ENCODE measurements at places on chromosomes 2 and 18. TPM values are rescaled to one million over a fixed set of nuclear protein-coding genes. Genes with fewer than 3 reads are reported as not detected.

GRCh38 chr2:102436323-102436722, 13.4 kb downstream of the IL18RAP start:
- no peak for DNase-seq
- no peak overlapping the region for H3K27ac ChIP-seq
- no peaks in the 10 kb centered on the region for H3K36me3 ChIP-seq
- no peaks in the 10 kb centered on the region for H3K27me3 ChIP-seq
- H3K4me3 ChIP-seq = no peak overlapping the region

EMX1 gene
- not detected for total RNA-seq

GRCh38 chr2:36882532-36882931, 83.8 kb downstream of the STRN start:
- no peak overlapping the region for H3K4me3 ChIP-seq
- no peaks in the 10 kb centered on the region for H3K36me3 ChIP-seq
- DNase-seq = no peak
- H3K27me3 ChIP-seq = no peaks in the 10 kb centered on the region

- no peak for DNase-seq
- H3K4me1 ChIP-seq = no peaks in the 10 kb centered on the region
- no peaks in the 10 kb centered on the region for H3K36me3 ChIP-seq
These were observed 13.0 kb downstream of the ICA1L start for GRCh38 chr2:202858601-202859000.

RPL37A gene
- 2,628 TPM for total RNA-seq

RAB27B gene
- total RNA-seq = 2.3 TPM

DNA sequence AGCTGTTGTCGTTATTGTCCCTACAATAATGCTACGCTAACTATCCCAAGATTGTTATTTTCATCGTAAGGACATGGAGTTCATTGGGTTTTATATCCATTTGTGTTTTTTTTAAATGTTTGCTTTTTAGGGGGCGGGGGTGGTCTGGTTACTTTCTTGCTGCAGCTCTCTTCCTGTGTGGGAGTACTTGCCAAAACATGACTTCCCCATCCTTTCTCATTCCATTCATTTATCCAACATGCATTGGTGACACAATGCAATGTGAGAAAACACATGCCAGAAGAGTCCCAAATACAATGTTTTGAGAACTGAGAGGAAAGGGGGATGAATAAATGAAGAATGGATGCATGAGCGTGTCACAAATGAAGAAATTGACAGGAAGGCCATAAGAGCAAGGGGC, 55.9 kb downstream of the E2F6 start:
- no peaks in the 10 kb centered on the region for H3K4me1 ChIP-seq
- H3K4me3 ChIP-seq = no peak overlapping the region
- no peak overlapping the region for H3K27ac ChIP-seq
- no peaks in the 10 kb centered on the region for H3K27me3 ChIP-seq
- no peaks in the 10 kb centered on the region for H3K36me3 ChIP-seq

DNA sequence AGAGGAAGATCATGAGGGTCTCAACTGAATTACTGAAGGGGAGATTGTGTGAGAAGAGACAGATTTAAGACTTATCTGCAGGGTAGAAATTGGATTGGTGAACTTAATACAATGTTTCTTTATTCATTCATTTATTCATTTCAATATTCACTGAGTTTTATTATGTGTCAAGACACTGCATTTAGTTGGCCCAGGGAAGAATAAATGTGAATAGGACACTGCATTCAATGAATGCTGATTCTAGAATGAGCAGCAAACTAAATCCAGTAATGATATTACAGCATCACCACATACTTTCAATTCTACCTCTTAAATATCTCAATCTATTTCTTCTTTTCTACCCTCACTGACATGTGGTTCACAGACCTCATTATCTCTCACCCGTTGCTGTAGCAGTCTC, 149.0 kb upstream of the TACR1 start:
- no peaks in the 10 kb centered on the region for H3K36me3 ChIP-seq
- H3K27me3 ChIP-seq = no peaks in the 10 kb centered on the region
- H3K27ac ChIP-seq = no peak overlapping the region
- no peak overlapping the region for H3K4me3 ChIP-seq
- DNase-seq = no peak
- H3K4me1 ChIP-seq = no peaks in the 10 kb centered on the region

DNA sequence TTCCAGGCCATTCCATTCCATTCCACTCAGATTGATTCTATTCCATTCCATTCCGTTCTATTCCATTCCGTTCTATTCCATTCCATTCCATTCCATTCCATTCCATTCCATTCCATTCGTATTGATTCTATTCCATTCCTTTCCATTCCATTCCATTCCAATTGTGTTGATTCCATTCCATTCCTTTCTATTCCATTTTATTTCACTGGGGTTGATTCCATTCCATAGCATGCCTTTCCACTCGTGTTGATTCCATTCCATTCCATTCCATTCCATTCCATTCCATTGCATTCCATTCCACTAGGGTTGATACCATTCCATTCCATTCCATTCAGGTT, 1142.3 kb downstream of the RPIA start:
- H3K27me3 ChIP-seq = no peaks in the 10 kb centered on the region
- no peak overlapping the region for H3K4me3 ChIP-seq
- H3K4me1 ChIP-seq = no peaks in the 10 kb centered on the region
- no peak for DNase-seq

FSHR gene
- total RNA-seq = not detected

GRCh38 chr18:31549416-31549815, 42.3 kb upstream of the TTR start:
- H3K36me3 ChIP-seq = no peaks in the 10 kb centered on the region
- H3K27me3 ChIP-seq = no peaks in the 10 kb centered on the region
- no peaks in the 10 kb centered on the region for H3K4me1 ChIP-seq
- no peak overlapping the region for H3K4me3 ChIP-seq
- no peak for DNase-seq

DNA sequence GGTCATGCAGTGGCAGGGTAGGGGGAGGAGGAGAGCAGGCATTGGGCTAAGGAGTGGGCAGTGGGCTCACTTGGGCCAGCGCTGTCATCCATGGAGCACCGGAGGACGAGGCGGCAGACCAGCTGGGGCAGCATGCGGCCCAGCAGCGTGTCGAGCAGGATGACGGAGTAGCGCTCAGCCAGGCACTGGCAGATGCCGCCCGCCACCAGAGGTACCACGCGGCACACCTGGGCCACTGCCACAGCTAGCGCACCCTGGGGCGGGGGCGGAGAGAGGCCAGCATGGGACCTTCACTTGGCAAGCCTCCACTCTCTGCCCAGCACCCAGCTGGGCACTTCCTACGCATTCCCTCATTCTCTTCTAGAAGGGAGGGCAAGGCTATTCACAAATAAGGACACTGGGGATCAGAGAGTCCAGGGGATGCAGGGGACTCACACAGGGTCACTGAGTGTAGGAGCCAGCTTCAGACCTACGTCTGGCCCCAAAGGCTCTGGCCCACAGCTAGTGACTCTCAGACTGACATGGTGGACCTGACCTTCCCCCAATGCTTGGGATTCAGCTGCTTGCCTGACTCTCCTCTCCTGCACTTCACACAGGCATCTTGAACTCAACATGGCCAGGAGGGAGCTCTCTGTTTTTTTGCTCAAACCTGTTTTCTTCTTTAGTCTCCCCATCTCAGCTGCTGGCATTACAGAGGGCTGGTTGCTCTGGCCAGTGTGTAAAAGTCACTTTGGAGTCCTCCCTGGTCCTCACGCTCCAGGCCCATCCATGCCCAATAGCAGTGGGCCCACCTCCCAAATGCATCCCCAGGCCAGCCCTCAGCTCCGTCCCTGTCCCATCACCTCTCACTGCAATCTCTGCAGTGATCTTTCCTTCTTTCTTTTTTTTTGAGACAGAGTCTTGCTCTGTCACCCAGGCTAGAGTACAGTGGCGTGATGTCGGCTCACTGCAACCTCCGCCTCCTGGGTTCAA, 4.1 kb downstream of the SFTPB start:
- no peaks in the 10 kb centered on the region for H3K4me1 ChIP-seq
- DNase-seq = no peak
- no peak overlapping the region for H3K4me3 ChIP-seq

DNA sequence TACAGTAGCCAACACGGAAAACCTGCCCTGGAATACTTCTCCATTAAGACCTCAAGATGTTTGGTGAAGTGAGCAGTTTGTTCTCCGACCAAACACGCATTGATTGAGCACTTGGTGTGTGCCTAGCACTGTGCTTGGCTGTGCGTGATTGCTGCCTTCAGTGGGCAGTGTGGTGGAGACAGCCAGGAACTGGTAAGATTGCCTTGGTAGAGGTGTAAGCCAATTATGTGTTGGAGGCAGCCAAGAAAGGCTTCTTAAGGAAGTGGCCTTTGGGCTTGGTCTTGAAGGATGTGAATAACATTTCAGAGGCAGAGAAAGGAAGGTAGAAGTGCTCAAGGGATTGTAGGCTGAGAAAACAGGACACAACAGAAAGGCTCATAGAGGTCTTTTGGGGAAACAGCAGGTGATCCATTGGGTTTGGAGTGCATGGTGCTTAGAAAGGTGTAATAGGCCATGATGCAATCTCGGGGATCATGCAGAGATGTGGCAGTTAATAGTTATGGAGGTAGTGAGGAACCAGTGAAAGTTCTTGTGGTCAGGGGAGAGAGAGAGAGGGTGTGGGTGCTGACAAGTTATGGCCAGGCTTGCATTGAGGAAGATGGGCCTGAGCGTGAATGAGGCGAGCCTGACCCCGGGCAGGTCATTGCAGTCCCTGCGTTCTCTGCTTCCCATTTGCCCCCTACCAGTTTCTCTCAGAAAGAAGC, 6.3 kb downstream of the B3GNT2 start:
- no peaks in the 10 kb centered on the region for H3K36me3 ChIP-seq
- H3K4me1 ChIP-seq = peaks cover 72% of the 10 kb centered on the region
- DNase-seq = no peak
- H3K27ac ChIP-seq = no peak overlapping the region
- H3K27me3 ChIP-seq = no peaks in the 10 kb centered on the region

RNF125 gene
- total RNA-seq = 35.3 TPM

DNA sequence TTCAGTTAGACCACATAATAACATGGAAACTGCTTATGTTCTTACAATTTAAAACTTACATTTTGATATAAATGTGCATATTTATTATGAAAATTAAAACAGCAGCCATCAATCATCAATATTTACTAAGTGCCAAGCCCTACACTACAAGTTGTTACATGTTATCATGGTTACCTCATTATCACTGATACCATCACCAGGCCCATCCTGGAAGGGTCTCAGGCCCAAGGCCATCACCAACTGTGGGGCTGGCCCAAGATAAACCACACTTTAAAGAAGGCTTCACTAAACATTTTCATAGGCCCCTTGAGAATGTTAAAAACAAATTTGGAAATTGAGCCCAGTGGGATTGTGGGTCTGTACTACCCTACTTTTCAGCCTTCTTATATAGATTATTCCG, 6.4 kb downstream of the ITSN2 start:
- H3K27me3 ChIP-seq = no peaks in the 10 kb centered on the region
- H3K4me1 ChIP-seq = peaks cover 58% of the 10 kb centered on the region
- DNase-seq = no peak
- no peaks in the 10 kb centered on the region for H3K36me3 ChIP-seq
- no peak overlapping the region for H3K27ac ChIP-seq

DNA sequence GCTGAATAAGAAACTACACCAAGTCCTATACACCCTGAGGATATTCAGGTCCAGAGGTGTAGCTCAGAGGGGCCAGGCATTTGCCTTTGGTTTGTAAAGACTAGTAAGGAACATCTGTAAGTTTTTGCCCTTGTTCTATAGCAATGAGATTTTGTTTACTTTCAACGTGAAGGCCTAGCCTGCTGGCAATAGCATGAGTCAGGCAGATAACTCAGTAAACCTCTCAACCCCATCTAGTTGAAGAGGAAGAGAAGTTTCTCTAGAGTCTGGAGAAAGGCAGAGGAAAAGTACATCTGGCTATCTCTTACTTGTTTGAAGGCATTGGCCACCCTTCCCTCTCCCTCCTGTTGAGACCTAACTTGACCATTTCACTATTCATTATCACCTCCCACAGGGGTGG, 70.3 kb upstream of the ZNF521 start:
- no peaks in the 10 kb centered on the region for H3K36me3 ChIP-seq
- H3K27ac ChIP-seq = no peak overlapping the region
- no peaks in the 10 kb centered on the region for H3K4me1 ChIP-seq
- DNase-seq = no peak
- no peaks in the 10 kb centered on the region for H3K27me3 ChIP-seq
- no peak overlapping the region for H3K4me3 ChIP-seq

RBKS gene
- total RNA-seq = 10.8 TPM

ZNF519 gene
- total RNA-seq = 10.5 TPM

HOXD8 gene
- total RNA-seq = not detected

STPG4 gene
- total RNA-seq = 0.73 TPM

DNA sequence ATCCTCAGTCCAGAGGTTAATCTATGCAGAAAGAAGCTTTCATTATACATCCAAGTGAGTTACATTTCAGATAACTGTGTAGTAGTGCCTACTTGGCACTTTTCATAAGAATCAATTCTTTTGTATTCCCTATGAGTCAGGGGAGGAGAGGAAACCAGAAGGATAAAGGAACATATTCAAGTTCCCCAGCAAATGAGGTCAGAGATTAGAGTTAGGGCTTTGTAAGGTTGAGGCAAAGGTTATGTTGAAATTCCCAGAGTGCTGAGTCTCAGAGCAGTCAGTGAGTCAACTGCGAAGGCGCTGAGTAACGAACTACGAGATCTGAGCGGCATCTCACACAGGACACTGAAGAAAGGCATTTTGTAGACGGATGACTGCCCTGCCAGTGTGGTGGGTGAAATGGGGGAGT, 25.1 kb upstream of the ME2 start:
- H3K4me3 ChIP-seq = no peak overlapping the region

NEU4 gene
- total RNA-seq = not detected

DNA sequence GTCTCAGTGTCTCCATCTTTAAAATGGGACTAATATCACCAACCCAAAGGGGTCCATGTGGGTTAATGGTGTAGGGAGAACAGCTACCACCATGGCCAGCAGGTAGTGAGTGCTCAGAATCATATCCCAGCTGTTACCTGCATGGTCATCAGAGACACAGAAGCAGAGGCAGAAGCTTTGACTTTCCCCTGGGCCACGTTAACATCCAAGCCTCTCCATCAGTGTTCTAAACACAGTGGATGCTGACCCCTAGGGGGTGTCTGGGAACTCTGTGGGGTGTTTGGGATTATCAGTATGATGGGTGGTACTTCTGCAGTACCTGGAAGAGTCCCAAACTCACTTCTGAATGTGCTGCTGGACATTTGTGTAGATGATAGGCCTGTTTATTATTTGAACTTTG, 93.6 kb downstream of the GYPC start:
- H3K4me3 ChIP-seq = no peak overlapping the region
- no peaks in the 10 kb centered on the region for H3K27me3 ChIP-seq
- no peaks in the 10 kb centered on the region for H3K4me1 ChIP-seq
- no peaks in the 10 kb centered on the region for H3K36me3 ChIP-seq
- H3K27ac ChIP-seq = no peak overlapping the region
